GM18507 (cell line): ENCODE measurements at places on chromosomes 6 and 20.

DNA sequence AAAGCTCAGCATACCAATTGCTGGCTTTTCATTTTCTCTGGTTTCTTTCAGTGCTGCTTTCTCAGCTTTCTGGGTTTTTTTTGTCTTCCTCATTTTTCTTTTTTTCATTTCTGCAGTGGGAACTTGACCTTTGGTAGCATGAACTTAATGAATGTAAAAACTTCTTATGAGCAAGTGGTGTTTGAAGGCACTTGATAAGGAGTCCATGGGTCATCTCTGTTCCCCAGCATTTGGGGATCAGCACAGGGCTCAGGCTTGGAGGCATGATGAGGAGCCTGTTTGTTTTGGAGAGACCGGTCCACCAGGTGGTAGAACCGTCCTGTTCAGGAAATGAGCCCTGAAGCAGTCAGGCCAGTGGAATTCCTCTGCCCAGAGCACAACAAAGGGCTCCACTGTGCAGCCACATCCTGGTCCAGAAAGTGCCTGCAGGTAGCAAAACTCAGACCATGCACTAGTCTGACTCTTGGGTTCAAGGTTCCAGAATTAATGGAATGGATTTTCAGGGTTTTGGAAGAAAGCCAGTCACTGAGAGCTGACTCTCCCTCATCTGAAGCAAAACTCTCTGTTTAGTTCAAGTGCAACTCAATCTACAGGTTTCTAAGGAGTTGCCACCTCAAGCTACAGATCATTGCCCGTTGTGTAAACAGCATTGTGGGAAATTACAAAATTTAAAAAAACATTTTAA, 52.3 kb upstream of the ADGRF1 start:
- no peak for DNase-seq

DNA sequence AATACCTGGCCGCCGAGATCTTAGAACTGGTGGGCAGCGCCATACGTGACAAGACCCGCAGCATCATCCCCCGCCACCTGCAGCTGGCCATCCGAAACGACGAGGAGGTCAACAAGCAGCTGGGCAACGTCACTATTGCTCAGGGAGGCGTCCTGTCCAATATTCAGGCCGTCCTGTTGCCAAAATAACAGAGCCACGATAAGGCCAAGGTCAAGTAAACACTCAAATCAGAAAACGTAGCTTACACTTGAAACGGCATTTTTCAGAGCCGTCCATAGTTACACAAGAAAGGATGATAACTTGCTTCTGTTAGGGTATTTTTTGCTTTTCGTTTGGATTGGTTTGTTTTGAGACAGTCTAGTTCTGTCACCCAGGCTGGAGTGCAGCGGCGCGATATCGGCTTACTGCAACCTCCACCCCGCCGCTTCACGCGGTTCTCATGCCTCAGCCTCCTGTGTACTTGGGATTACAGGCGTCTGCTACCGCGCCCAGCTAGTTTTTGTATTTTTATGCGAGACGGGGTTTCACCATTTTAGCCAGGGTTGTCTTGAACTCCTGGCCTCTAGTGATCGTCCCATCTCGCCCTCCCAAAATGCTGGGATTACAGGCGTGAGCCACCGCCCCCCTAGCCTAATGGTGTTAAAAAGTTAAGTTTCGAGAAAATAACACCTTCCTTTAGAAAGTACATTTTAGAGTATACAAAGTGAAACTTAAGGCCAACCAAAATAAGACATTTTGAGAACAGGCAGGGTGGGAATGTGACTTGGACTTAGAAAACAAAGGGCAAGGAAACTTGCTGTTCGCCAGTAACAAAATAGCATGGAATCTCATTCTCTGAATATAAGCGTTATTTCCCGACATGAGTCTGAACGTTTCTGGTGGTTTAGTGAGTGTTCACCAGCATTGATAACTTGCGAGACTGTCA, 42.8 kb upstream of the HFE start:
- DNase-seq = no peak

DNA sequence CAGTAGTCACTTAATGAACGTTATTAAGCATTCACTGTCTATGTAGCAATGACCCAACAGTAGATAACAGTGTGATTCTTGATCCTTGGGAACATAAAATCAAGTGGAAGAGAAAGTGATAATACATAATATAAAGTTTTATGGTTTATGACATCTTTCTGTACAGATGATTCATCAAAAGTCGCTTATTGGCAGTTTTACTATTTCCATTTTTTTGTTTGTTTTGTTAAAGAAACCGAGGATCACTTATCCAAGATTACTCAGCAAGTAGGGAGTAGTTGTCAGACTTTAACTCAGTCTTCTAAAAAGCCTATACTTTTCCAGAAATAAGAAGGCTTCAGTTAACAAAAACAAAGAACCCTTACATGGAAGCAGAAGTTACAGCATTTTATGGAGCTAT, 260.8 kb downstream of the ZFAND3 start:
- no peak for DNase-seq

DNA sequence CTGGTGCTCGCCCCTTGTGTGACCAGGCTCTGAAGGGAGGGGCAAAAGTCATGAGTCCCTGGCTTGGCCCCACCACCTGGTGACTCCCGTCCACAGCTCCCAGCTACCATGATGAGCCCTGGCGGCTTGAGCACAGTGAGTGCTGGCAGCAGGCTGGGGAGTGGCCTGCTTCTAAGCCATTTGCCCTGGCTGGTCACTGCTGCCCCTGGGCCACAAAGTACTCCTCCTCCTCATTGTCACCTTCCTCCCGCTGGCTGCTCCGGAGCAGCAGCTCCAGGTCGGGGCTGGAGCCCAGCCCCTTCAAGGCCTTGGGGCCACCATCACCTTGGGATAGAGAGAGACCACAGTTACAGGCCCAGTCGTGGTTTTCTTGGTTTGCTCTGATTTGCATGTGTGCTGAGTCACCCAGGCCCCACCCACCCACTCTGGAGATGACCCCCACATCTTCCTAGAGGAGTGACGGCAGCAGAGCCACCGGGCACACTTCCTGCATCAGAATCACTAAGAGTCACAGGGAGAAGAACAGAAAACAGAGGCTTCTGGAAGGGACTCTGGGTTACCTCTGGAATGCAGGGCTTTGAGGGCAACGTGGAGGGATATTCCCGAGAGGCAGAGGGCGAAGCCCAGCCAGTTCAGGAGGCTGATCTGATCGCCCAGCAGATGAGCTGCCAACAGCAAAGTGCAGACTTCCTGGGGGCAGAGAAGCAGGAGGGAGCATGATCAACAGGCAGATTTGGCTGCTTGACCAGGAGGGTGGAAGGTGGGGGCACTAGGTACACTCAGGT, 42.1 kb upstream of the CDH22 start:
- DNase-seq = peak; percentile 62

DNA sequence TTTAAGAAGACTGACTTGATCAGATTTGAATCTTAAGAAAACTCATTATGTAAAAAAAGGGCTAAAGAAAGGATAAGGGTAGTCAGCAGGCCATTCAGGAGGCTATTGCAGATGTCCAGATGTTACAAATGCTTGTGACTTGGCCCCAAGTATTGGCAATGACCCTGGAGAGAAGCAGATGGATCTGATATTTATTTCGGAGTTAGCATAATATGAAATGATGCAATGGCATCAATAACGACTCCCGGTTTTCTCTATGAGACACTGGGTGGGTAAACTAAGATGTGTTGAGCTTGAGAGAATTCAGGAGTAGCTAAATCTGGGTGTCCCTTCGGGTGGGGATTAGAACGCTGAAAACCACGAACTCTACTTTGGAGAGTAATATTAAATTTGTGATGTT, 149.7 kb downstream of the LAMA2 start:
- DNase-seq = no peak

- DNase-seq = no peak
Measured at GRCh38 chr6:29025927-29026585, 18.9 kb downstream of the OR2W1 start.

DNA sequence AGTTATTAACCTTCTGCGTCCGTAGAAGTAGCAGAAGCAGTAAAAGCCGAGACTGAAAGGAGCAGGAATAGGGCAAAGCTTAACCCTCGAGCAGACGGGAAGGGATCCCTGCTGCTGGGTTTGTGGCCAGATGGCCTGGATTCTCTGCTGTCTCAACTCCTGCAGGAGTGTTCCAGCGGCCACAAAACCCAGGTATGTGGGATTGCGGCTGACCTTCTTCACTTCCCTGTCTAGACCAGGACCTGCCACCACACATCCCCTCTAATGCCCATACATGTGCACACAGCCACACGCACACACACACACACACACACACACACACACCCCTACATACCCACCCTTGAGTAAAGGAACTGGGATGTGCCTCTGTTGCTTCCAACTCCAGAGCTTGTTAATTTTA, 33.1 kb upstream of the TNFRSF21 start:
- no peak for DNase-seq

DNA sequence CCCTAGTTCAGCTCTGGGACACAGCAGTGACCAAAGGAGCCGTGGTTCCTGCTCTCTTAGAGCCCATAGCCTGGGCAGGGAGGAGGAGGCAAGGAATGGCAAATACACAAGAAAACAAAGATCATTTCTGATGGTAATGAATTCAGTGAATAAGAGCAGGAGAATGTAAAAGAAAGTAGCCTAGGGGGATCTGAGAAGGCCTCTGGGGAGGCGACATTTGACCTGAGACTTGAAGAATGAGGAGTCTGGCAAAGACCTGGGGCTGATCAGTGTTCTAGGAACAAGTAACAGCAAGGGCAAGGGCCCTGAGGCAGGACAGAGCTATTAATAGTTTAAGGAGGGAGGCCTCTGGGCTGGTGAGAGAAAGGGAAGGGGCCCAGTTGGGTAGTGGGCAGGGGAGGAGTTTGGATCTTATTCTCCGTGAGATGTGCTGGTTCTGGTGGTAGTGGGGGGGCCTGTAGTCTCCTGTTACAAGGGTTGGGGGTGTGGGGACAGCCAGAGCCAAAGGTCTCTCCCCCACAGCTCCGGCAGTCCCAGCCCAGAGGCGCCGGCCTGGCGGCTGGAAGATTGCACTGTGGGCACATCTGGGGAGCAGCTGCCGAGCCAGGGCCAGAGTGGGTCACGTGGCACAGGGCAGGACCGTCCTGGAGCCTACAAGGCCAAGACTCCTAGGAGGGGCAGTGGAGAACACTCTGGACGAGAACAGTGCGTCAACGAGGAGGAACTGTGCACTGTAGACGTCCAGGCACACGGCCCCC, 9.3 kb upstream of the ID1 start:
- no peak for DNase-seq

GRCh38 chr20:25023356-25023755, 30.8 kb upstream of the APMAP start:
- no peak for DNase-seq

DNA sequence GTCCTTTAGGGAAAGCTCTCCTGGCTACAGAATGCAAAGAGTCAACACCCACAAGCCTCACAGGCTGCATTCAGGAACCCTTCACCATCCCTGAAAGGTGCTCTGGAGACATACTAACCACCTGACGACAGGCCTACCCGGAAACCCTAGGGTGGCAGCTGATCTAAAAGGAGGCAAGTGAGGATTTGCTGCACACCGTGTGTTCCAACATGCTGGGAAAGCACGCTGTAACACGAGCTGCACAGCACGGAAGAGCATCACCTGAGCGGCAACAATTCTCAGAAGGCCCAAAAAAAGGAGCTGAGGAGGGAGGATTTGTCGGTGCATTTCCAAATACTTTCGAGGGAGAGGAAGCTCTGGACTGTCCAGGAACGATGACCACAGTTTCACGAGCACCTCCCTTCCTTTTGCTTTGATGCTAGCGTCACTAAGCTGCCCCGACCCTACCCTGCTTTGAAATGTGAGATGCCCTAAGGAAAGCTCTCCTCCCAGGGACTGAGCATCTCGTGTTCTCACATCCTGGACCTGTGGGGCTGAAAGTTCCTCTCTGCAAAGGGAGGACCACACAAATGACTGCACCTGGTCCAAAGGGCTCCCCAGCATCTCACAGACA, 87.0 kb downstream of the PPP1R3G start:
- no peak for DNase-seq

DNA sequence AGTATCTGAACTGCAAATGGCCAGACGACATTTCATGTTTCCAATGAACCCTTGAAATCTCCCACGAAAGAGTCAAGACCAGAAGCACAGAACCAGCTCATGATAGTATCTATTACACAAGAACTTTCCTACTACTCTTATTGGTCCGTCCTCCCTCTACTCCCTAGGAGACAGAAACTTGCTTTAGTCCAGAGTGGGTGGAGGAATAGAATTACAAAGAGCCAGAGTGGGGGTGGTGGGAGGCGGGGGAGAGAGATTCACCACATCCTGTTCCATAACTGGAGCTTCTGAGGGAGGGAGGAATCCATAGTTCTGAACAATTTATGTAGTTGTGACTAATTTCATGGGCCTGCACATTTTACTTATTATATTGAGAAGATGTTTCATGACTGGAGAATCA, 18.5 kb upstream of the WFDC10A start:
- no peak for DNase-seq

DNA sequence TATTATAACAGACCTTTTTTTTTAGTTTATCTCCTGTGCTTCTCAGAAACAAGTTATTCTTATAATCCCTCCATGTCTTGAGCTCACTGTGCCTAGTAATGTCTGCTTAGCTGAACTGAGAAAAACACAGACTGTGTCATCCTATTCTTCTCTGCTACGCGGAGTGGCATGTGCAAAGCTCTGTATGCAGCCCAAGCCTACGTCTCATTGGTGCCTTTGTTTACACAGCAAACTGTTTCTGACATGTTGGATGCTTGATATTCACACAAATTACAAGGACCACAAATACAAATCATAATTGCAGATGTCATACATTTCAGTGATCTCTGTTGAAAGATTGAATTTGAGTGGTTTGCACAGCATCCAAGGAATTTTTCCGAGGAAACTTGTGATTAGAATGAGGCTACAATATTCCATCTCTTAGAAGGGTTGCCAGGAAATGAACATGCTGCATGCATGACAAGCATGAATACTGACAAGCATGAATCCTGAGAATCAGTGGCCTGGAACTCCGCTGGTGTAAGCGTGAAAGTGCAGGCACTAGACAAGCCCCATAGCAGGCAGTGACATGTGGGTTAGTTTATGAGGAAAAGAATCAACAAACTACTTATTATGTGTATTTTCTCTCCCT, 128.4 kb upstream of the SGK1 start:
- DNase-seq = no peak

DNA sequence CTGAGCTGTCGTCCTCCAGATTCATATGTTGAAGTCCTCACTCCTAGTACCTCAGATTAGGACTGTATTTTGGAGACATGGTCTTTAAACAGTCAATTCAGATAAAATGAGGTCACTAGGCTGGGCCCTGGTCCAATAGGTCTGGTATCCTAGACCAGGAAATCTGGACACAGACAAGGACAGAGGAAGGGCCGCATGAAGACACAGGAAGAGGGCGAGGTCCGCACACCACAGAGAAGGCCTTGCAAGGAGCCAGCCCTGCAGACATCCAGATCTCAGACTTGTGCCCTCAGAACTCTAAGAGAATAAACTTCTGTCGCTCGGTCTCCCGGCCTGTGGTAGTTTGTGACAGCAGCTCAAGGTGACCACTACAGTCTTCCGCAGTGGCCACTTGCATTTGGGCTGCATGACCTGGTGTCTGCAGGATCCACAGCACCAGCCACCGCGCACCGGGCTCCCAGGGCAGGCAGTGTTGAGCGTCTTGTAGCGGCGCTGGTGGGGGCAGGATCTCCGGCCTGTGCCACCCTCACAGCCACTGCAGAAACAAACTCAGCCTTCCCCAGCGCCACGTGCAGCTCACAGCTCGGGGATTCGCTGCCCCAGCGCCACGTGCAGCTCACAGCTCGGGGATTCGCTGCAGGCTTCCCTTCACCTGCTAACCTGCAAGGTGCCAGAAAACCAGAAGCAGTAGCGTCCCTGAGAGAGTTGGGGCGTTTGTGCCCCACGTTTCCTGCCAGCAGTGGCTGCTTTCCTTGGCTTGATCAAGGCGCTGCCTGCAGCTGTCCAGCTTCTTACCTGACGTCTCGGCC, 6.0 kb upstream of the RBM38 start:
- no peak for DNase-seq

GRCh38 chr6:150075034-150075421, 6.1 kb upstream of the ULBP3 start:
- no peak for DNase-seq
